ENCODE measurements at places on chromosomes 7 and 10.

DNA sequence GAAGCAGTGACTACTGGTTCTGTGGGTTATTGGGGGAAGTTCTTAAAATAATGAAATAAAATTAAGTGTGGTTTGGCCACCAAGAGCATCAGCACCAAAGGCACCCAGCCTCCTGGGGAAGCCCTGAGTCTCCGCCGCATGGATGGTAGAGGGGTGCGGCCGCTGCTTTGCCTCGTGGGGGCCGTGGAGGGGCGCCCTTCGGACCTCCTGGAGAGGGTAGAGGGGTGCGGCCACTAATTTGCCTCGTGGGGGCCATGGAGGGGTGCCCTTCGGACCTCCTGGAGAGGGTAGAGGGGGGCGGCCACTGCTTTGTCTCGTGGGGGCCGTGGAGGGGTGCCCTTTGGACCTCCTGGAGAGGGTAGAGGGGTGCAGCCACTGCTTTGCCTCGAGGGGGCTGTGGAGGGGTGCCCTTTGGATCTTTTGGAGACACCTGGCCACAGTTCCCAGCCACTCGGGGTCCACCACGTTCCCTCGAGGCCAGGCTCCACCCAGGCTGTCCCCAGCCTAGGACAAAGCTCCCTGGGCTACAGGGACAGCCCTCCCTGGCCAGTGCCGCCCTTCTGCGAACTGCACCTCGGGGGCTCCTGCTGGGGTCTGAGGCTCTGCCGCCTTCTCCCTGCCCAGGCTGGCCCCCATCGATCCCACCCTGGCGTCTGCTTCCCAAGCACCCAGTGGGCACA is 535.1 kb downstream of the PTPRN2 start:
- DNase-seq = peak; percentile 39

GRCh38 chr7:88760136-88760515 is 626 bp downstream of the ZNF804B start:
- no peak for DNase-seq

DNA sequence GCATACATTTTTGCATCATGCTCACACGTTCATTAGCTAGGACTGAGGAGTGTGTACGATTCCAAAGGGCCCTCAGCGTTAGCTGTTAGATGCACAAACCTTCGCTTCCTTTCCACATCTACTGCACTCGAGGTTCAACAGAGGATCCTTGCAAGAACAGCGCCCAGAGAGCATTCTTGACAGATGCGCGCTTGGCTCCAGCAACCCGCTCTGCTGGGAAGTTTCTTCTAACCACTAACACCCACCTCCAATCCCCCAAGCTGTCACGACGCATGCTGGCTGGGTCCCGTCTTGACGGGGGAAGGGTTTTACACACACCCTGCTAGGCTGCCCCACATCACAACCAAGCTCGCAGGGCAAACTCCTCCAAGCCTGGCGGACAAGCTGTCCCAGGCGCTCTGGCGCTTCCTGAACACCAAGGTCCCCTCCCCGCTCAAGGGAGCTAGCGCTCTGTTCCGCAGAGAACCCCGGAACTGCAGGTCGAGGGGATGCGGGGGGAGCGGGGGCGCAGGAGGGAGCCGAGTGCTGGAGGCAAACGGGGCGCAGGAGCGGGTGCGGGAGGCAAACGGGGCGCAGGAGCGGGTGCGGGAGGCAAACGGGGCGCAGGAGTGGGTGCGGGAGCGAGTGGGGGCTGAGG is 653 bp upstream of the ADRB1 start:
- no peak for DNase-seq

- no peak for DNase-seq
These were observed 7.4 kb downstream of the ZNF488 start for GRCh38 chr10:47376522-47377220.

GRCh38 chr7:48964074-48964473 is 39.7 kb downstream of the CDC14C start:
- DNase-seq = no peak

DNA sequence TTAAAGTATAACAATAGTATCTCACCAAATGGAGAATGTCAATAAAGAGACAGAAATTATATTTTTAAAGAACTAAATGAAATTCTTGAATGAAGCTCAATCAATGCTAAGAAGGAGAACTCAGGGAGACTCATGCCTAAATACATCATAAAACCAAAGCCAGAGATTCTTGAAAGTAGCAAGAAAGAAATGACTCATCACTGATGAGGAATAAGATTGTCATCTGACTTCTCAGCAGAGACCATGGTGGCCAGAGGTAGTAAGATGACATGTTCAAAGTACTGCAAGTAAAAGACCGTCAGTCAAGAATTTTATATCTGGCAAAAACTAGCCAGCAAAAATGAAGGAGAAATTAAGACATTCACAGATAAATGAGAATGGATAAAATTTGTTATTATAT is 399.0 kb downstream of the GRID1 start:
- no peak for DNase-seq
